Fibroblast of skin of back (primary cell): ENCODE measurements at places on chromosomes 11 and 22.
A peak's percentile ranks its signal among the peaks of the same experiment; 100 is the strongest.

DNA sequence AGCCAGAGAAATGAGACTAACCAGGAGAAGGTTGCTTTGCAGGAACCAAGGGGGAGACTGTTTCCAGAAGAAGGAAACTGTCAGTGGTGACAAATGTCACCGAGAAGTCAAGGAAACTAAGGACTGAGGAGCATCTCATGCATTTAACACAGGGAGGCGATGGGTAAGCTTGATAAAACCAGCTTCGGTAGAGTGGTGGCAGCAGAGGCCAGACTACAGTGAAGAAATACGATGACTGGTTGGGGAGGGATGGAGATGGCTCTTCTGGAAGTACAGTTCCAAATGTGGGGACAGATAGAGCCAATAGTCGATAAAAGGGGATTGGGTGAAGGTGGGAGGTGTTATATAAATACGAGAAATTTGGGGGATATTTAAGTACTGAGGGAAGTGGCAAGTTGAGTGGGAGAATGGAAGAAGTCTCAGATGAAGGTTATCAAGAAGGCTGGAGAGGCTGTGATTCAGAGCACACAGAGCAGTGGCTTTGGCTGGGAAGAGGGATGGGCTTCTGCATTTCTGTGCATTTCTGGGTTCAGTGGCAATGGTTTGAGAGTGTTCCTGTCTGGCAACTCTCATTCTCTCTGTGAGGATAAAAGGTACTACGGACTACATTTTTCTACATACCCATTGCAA is 29.2 kb downstream of the SC5D start:
- no peak for DNase-seq

DNA sequence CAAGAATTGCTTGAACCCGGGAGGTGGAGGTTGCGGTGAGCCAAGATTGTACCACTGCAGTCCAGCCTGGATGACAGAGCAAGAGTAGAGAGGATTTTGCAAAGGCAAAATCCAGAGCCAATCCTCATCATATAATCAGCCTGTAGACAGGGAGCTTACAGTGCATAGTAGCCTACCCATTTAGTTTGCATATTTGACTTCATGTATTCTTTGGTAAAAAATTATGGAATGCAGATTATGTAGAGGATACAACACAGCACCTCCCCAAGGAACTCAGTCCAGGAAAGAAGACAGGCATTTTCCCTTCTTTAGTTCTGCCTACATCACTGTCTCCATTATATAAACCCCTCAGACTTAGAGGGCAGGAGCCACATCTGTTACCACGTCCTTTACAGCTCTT is 39.7 kb upstream of the YWHAH start:
- no peak for DNase-seq

DNA sequence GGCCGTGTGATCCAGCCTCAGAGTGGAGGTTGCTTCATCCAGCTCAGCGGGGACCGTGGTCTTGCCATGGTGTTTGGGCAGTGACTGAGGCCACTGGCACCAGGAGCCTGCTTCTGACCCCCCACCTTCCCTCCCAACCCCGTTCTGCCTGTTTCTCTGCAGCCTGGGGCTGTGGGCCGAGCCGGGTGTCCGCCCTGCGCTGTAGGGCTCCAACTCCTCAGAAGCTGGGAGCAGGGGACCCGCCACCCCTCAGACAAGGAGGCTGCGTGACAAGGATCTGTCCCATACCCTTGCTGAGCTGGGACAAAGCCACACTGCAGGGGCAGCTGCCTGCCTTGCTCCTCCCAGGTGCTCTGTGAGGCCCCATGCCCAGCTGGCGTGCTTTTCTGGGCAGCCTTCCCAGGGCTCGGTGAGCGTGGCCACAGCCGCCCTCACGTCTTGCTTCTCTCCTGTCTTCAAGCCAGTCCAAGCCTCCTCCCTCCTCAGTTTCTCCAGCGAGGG is 11.7 kb upstream of the ARFGAP3 start:
- DNase-seq, result no peak

- DNase-seq, result no peak
These were observed 44.2 kb upstream of the ADSL start for GRCh38 chr22:40302149-40302548.

DNA sequence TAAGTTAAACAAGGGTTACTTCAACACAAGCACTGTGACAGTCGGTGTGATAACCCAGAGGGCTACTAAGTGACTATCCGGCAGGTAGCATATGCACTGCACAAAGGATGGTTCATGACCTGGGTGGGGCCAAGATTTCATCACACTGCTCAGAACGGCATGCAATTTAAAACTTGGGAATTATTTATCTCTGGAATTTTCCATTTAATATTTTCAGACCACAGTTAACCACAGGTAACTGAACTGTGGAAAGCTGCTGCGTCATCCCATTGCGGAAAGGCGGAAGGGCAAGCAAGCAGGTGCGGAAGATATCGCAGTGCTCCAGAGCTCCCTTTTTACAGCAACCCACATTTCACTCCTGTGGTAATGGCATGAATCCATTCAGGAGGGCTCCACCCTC is 540.8 kb downstream of the INSC start:
- no peak for DNase-seq

DNA sequence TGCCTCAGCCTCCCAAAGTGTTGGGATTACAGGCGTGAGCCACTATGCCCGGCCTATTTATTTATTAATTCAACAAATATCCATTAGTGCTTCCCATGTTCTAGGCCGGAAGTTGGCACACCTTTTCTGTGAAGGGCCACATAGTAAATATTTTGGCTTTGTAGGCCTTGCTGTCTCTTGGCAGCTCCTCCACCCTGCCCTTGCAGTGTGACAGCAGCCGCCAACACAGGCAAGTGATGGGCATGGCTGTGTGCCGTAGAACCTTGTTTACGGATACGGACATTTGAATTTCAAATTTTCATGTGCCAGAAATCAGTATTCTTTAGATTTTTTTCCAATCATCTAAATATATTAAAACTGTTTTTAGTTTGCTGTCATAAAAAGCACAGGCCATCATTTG is 139.5 kb downstream of the WNT7B start:
- no peak for DNase-seq

DNA sequence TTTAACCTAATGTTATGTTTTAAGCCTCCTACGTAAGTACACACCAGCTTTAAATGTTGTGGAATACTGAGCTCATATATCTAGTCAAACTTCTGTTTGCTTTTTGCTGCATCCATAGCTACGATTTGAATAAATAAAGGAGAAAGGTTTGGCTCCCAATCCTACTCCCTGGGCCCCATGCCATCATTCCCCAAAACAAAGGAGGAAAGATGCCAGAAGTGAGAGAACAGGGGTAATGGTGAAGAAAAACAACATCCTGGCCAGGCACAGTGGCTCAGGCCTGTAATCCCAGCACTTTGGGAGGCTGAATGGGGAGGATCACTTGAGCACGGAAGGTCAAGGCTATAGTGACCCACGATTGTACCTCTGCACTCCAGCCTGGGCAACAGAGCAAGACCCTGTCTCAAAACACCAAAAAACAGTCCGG is 26.5 kb downstream of the SCGB1A1 start:
- DNase-seq, result peak; percentile 39

- DNase-seq, result no peak
These were observed 5.4 kb upstream of the TMPRSS4 start for GRCh38 chr11:118071416-118072030.

GRCh38 chr11:76680518-76681425 is 10.2 kb upstream of the LRRC32 start:
- DNase-seq, result peak; percentile 69

GRCh38 chr22:20080445-20080775 is 369 bp downstream of the DGCR8 start:
- DNase-seq, result peak; percentile 64

DNA sequence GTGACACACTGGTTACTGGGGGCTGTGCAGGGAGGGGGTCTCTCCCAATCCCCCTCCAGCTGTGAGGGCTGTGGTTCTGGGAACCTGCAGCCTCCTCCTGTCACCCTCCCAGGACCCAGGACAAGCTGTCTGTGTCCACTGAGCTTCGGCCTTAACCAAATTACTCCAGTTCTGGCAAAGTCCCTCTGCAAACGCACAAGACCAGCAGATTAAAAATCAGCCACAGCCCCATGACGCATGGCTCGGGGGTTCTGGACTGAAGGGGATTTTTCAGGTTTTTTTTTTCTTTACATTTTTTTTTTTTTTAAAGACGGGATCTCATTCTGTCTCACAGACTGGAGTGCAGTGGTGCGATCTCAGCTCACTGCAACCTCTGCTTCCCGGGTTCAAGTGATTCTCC is 32.2 kb upstream of the A4GALT start:
- no peak for DNase-seq

DNA sequence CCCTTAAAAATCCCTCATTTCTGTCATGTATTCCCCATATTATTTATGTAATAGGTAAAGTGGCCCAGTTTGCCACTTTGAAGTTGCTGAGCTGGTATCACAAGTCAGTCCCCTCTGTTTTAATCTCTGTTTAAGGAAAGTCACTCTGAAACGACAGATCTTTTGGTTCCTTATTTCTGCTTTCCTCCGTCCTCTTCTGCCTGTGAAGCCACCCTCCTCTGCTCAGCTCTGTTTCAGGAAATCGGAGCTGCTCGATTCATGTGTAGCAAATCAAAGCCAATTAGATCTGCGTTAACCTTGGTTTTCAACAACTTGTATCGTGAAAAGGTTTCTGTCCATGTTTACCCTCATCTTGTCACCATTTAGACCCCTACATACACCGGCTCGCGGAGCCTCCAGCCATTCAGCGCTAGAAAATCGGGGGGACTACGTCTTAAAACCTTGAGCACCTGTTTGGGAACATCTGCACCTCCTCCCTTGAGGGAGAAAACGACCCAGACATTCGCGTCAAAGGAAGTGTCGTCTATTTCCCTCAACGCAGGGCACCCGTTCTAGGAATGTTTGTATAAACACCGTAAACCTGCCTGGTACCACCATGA is 576 bp upstream of the SC5D start:
- no peak for DNase-seq

DNA sequence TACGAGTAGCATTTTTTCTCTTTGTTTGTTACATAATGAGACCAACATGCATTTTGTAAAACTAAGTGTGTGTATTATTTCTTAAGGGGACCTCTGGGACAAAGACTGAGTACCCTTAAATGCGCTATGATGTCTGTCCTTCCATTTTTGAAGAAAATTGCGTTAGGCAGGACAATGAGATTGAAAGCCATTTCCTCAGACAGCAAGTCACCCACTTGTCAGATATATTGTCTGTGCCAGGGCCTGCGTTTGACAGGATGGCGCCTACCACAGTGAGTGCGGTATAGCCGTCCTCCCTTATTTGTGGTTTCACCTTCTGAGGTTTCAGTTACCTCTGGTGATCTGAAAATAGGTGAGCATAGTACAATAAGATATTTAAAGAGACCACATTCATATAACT is 2.2 kb downstream of the AP2A2 start:
- no peak for DNase-seq

DNA sequence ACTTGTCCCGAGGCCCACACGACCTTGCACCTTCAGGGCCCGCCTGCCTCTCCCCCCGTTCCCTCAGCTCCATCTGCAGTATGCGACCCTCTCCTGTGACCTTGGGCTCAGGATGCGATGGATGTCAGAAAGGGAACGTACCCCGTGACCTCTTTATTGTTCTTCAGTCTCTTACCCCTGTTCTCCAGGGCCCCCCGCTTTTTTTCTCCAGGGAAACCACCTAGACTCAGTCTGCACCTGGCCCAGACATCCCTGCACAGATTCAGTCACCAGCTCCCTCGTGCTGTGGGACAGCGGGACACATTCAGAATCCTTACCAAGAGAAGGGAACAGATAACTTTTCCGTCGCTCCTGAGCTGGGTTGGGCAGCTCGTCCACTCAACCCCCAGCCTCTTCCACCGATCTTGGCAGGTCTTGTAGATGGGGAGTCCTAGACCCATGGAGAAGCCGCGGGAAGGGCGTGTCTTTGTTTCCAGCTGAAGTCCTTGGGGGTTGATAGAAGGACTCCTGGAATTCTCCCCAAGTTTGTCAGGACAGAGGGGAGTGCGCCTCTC is 1.4 kb upstream of the PHOX2A start:
- no peak for DNase-seq

GRCh38 chr11:12867531-12867930 is 141.6 kb upstream of the RASSF10 start:
- DNase-seq, result no peak

DNA sequence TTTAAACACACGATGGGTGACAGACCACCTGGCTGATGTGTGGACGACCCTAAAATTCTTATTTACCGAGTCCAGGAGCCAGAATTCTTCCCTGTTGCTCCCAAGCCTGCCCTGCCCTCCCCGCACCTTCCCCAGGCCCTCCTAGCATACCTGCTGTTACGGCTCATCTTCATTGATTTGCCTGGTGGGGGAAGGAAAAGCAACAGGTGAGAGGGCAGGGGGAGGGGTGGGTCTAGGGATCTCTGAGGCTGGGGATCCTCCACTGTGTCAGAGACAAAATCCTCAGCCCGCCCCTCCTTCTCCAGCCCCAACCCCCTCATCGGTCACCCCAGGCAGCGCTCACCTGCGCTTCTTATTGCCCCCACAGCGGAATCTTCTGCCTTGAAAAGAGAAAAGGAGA is 4.0 kb downstream of the FXYD2 start:
- no peak for DNase-seq

- DNase-seq, result no peak
These were observed 22.5 kb downstream of the KRTAP5-5 start for GRCh38 chr11:1652026-1652425.

GRCh38 chr11:7936615-7937014 is 4.9 kb downstream of the OR10A3 start:
- no peak for DNase-seq

- DNase-seq, result peak; percentile 85
These were observed 2.1 kb downstream of the WEE1 start for GRCh38 chr11:9575260-9576240.

DNA sequence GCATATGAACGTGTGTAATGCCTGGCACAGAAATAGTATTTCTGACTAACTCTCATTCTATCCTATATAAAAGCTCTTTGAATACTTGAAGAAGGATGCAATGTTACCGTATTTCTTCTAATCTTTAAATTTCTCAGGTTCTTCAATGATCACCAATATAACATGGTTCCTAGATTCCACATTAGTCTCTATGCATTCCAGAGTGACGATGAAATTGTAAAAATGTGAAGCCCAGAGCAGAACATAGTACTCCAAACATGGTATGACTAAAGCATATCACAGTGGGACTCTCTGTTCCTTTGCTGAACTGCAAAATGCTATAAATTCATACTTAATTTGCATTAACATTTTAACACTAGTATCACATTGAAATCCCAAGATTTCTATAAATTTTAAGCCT is 877.6 kb upstream of the CHORDC1 start:
- peak; percentile 84 for DNase-seq

DNA sequence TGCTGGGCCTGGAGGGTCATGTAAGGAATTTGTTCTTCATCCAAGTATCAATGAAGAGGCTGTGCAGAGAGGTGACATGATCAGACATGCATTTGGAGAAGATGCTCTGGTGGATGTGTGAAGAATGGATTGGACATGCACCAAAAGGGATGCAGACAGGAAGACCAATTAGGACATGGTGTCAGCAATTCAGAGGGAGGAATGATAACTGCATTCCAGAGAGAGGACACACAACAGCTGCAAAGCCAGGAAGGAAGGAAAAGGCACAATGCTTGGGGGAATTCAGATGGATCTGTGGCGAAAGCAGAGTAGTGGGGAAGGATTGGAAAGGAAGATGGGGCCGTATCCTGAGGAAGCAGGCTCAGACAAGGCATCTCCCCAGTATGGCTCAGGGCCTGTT is 5.2 kb upstream of the ARRB1 start:
- no peak for DNase-seq
